ENCODE measurements at places on chromosomes 11 and 22.

- no peak for DNase-seq
Measured at GRCh38 chr11:17221968-17222367, 14.2 kb upstream of the PIK3C2A start.

DNA sequence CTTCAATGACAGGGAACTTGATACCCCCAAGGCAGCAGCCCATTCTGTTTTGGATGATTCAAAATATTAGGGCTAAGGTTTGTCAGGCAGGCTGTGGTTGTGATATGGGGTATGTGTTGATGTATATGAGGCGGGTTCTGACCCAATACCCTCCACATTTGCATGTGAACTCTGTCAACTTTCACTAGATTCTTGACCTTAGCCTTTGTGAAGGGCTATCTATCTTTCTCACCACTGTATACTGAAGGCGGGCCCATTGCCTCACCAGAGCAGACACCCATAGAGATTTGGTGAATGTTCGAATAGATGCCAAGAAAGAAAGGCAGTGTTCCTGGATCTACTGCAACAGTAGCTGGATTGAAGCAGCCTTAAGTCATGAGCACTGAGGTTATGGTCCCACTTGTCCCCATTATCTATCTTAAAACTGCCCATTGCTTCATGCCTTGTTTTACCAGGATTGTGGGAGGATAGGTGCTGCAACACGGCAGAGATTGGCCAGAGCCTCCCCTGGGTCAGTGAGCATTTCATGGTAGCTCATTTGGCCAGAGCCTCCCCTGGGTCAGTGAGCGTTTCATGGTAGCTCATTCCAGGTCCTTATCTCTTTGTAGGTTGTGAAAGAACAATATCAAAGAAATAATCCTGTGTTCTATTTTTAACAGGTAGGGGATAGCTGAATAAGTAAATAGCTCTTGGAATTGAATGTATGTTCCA lies 399.6 kb downstream of the TMEM135 start:
- no peak for DNase-seq

DNA sequence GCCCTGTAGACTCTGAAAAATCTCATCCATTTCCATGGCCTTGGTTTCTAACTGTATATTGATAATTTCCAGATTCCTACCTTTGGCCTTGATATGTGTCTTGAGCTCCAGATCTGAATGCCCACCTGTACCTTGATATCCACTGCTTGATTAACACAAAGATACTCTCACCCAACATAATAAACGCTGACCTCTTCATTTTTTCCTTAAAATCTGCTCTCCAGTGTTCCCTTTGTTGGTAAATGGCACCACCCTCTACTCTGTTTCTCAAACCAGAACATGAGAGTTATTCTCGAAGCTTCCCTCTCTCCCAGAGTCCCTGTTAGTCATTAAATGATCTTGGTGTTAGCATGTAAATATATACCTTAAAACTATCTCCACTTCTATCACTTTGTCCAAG lies 13.4 kb downstream of the TUG1 start:
- no peak for DNase-seq

DNA sequence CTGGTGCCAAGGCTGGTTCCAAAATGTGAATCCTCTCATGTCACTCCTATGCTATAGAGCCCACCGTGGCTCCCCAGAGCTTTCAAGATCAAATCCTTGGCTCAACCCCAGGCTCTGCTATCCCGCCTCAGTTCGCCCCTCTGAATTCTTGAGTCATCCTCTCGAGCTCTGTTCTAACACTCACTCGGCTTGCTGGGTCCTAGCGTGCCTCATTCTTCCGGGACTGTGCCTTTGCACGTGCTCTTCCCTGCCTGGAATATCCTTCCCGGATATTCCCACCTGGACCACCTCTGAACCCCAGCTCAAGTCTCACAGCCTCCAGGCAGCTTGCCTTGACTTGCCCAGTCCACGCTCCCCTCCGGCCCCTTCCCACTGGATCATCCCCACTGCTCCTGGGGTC lies 13.0 kb downstream of the KCTD17 start:
- no peak for DNase-seq

DNA sequence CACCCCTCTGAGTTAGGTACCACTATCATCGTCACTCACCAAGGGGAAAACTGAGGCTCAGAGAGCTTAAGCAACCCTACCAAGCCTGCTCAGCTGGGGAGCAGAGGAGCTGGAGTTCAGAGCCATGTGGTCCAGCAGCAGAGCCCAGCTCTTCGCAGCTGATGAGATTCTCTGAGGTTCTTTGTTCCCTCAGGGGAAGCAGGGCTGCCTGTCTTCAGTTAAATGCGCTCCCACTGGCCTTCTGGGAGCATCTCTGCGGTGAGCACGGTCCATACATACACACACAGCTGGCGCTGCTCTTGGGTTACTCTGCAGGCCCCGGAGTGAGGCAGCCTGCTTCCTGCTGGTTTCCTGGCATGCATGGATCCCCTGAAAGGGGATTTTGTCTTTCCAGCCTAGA lies 5.2 kb upstream of the PTGDR2 start:
- DNase-seq: peak; percentile 8

DNA sequence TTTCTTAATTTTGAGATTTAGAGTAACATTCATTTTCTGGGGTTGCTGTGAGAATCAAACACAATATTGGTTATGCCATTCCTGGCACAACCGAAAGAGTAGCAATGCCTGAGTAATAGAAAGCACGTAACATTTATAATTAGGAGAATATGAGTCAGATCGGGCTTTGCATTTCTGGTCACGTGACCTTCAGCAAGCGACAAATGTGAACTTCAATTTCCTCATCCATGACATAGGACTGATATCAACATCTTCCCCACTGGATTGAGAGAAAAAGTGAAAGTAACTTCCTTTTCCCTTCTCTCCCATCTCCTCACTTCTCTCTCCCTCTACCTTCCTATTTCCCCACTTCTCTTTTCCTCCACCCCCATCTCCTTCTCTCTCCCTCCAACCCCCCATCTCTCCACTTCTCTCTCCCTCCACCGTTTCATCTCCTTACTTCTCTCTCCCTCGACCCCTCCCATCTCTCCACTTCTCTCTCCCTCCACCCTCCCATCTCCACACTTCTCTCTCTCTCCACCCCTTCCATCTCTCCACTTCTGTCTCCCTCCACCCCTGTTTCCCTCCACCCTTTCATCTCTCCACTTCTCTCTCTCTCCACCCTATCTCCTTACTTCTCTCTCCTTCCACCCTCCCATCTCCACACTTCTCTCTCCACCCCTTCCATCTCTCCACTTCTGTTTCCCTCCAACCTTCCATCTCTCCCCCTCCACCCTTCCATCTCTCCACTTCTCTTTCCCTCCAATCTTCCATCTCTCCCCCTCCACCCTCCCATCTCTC lies 33.5 kb upstream of the CAT start:
- no peak for DNase-seq

- no peak for DNase-seq
Measured at GRCh38 chr11:47171856-47172255, 4.8 kb downstream of the ARFGAP2 start.

DNA sequence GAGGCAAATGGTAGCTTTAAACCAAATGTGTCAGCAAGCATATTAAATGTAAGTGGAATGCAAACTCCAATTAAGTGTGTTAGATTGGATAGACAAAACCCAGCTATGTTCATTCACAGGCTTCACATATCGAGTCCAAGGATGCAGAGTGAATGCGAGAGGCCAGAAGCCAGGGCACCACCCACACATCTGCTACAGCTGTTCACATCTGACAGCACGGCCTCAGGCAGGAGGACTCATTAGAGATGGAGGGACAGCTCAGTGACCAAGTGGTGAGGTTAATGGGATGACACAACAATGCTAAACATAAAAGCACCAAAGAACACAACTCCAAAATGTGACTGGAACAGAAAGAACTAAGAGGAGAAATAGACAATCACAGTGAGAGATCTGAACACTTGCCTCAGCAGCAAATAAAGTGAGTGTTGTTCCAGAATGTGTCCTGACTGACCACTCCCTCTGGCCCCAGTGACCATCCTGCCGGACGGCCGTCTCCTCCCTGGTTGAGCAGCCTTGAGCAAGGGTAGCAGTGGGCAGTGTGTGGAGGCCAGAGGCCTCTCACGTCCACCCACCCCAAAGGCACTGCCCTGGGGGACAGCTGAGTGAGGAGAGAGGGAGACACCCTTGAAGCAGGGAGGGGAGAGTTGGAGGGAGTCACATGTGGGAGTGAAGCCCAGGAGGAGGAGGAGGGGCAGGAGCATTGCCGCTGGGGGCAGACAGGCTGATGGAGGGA lies 23.8 kb downstream of the ALG12 start:
- DNase-seq: no peak

Measured in fibroblast of skin of left quadriceps (primary cell).